ENCODE measurements at places on chromosomes 1 and 21.

GRCh38 chr1:206739411-206740076 is 31.0 kb upstream of the IL19 start:
- no peak for DNase-seq

DNA sequence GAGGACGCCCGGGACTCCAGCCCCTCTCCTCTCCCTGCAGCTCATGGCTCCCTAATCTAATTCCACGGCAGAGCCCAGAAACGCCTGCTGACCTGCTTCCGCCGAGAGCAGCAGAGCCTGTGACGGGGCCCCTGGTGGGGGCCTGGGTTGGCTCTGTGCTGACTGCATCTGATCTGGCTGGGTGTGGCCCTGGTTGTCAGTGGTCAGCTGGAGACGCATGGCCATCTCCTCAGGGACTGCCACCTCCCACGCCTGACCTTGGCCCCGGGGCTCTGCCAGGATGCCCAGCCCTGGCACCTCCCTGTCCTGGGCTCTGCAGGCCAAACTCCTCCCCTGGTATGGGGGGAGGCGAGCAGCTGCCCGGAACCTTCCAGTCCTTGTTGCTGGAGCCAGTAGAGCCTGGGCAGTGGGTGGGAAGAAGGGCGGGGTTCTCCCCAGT is 1.1 kb upstream of the PLCH2 start:
- no peak for DNase-seq

- no peak for DNase-seq
These were observed 3.4 kb upstream of the NVL start for GRCh38 chr1:224333309-224333926.

DNA sequence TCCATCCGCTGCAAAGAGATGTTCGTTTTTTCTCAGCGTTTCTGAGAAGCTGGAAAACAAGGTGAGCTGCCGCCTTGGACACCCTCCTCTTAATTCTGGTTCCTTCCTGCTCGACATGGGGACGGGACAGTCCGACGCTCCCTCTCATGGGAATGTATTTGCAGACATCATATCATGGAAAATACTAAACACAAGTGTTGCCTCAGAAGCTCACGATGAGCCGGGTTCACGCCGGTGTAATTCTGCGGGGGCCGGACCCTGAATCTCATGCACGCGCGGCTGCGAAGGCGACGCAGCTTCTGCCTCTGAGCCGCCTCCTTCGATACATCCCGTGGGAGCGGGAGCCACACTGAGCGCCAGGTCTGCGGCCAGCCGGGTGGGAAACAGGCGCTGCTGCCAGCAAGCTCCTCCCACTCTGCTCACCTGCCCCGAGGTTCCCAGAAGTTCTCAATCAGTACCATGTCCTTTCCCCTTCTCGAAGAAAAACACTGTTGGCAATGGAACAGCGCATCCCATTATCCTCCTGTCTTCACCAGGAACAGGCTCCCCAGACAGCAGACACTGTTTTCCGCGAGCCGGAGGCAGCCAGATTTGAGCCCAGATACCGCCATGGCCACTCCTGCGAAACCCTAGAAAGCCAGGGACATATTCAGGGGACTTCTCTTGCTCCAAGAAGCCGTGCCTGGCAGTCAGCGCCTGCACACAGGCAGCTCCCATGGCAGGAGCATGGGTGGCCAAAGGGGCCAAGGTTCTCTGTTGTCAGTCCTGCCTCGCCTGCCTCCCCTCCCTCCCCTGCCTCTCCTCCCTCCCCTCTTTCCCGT is 98.0 kb downstream of the WDR4 start:
- no peak for DNase-seq

DNA sequence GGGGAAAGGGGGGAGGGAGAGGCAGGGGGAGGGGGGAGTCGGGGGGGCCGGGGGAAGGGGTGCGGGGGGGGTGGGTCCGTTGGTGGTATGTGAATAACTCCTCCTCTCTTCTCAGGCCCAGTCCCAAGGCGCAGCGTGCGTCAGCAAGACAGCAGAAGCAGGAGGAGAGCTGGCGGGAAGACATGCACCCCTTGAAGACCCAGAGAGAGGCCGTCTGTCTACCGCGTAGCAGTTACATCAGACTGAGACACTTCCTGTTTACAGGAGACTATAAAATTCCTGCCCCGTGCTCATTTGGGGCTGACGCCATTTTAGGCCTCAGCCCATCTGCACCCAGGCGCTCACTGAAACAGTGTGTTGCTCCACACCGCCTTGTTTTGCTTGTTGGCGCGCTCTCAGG is 55.3 kb downstream of the SETD4 start:
- no peak for DNase-seq

- no peak for DNase-seq
These were observed 19.9 kb upstream of the CLDN14 start for GRCh38 chr21:36499578-36500471.

Data from effector CD4-positive, alpha-beta T cell (primary cell).